NCI-H1105 (cell line): ENCODE measurements at places on chromosomes 5 and 9.
A peak's percentile ranks its signal among the peaks of the same experiment; 100 is the strongest.

DNA sequence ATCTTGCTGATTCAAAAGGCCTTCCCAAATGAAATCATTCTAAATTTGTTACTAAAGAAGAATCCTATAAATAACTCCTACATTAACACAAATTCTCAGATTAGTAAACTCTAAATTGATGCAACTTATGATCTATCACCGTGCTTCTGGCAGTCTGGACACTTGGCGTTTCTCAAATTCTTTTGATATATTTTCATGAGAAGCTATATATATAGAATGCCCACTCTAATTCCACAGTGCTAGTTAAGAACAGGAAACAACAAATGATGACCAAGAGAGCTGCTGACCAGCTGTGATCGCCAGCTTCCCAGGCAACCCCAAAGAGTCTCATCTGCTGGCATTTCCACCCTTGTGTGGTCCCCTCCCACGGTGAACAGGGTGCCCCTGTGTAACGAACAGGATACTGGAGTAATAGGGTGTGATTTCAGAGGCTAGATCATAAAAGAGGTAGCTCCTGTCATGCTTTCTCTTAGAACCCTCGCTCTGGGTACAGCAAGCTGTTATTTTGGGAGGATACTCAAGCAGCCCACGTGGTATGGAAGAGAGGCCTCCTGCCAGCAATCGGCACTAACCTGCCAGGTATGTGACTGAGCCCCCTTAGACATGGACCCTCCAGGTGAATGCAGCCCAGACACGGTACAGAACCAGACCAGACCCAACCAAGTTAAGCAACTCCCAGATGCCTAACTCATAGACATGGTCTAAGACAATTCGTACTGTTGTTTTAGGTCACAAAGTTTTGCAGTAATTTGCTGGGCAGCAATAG lies 64.7 kb downstream of the CDC14B start:
- DNase-seq: no peak

GRCh38 chr9:86454701-86455615 lies 100.7 kb upstream of the TUT7 start:
- DNase-seq: no peak

- no peak for DNase-seq
These were observed 542.5 kb downstream of the TLE1 start for GRCh38 chr9:81146684-81147337.

- no peak for DNase-seq
These were observed 862.8 kb downstream of the TAF11L14 start for GRCh38 chr5:18497089-18497488.

DNA sequence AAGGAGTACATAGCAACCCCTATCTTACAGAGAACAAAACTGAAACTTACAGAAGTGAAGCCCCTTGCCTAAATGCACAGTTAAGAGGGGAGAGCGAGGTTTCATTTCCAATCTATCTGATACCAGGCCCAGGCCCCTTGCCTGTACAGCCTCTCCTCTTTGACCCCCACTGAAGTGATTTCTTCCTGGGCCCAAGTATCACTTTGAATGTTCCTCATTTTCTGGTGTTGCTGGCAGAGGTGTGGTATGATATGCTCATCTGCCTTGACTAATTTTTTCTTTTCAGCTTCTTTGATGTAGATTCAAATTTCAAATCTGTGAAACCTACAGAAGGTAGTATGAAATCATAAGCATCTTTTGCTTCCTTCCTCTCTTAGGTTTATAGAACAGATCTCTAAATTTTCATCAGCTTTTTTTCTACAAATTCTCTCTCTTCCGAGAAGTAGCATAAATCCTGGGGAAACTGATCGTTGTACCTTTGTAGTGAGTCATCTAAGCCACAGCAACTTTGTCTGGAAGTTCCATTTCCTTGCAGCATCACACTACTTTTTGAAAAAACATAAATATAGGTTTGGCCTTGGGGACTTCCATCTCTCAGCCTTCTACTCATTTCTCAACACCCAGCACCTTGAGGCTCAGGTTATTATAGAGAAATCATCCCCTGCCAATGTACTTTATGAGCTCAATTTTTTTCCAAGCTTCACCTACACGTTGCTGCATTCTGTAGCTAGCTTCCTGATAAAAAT lies 402.4 kb upstream of the PTGER4 start:
- no peak for DNase-seq

DNA sequence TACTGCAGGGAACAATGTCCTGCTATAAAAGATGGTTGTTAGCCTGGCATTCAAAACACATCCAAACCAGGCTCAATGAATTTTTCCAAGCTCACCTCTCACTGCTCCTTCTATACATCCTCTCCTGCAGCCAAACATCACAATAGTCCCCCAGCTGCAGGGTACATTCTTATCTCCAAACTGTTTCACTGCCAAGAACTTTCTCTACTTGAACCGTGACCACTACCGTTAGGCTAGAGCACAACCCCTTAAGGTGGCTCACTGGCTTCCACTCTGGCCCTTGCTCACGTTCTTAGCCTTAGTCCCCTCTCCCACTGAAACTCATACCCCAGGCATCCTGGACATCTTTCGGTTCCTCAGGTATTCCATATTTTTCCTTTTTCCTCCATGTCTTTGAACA lies 29.0 kb upstream of the ANXA6 start:
- no peak for DNase-seq

- no peak for DNase-seq
These were observed 287.4 kb downstream of the ARHGAP26 start for GRCh38 chr5:143057580-143057999.

GRCh38 chr5:72244862-72245371 lies 75.1 kb downstream of the MRPS27 start:
- no peak for DNase-seq

GRCh38 chr9:89496645-89497256 lies 1.2 kb downstream of the SEMA4D start:
- no peak for DNase-seq

GRCh38 chr5:65721050-65721719 lies 724 bp downstream of the SGTB start:
- peak; percentile 12 for DNase-seq

DNA sequence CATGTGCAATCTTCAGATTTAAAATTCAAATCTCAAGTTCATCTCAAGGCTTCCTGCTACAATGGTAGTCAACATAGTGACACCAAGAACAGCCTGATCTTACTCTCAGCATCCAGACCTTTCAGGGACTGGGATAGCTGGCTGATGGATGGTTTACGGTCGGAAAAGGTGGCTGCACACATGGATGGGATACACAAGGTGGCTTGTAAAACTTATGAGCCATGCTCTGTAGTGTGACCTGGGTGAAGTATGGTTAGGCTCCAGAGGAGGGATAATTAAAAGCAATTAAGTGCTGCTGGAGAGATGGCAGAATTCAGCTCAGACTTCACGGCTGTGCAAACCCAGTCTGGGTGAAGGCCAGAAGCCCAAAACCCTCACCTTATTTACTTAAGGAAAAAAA lies 379.5 kb downstream of the NFIB start:
- peak; percentile 84 for DNase-seq
